ENCODE measurements at places on chromosomes 6 and 20. TPM values are rescaled to one million over a fixed set of nuclear protein-coding genes. Genes with fewer than 3 reads are reported as not detected.

C6orf118 gene
- not detected for total RNA-seq

KIFC1 gene
- 0.70 TPM for total RNA-seq

DLK2 gene
- total RNA-seq, result 1.3 TPM

POU3F2 gene
- not detected for total RNA-seq

GSTA3 gene
- not detected for total RNA-seq

BPIFB1 gene
- not detected for total RNA-seq

HEY2 gene
- not detected for total RNA-seq

MCHR2 gene
- total RNA-seq, result not detected

HLA-G gene
- total RNA-seq, result 1.7 TPM

SLC26A8 gene
- not detected for total RNA-seq

PLEKHG1 gene
- total RNA-seq, result 13.4 TPM

KIF6 gene
- 1.3 TPM for total RNA-seq

WFDC12 gene
- not detected for total RNA-seq

TSBP1 gene
- not detected for total RNA-seq

SLC22A3 gene
- 11.4 TPM for total RNA-seq

WTAP gene
- total RNA-seq, result 146 TPM

GLP1R gene
- not detected for total RNA-seq

All from renal cortical epithelial cell (primary cell).